ENCODE measurements at places on chromosomes 13 and 19. TPM values are rescaled to one million over a fixed set of nuclear protein-coding genes. Genes with fewer than 3 reads are reported as not detected.

DNA sequence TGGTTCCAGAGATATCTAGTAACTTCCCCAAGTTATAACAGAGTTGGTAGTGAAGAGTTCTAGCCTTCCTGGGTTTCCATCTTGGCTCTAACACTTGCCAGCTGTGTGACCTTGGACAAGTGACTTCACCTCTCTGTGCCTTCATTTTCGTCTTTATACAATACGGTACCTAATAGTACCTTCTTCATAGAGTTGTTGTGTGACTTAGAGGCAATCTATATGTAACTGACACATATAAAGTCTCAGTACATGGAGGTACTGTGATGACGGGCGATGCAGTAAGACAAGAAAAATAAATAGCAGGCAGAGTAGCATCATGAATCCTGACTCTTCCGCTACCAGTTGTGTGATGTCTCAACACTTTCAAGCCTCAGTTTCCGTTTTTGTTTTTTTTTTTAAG is 8.0 kb upstream of the CLASRP start:
- no peak for DNase-seq

DNA sequence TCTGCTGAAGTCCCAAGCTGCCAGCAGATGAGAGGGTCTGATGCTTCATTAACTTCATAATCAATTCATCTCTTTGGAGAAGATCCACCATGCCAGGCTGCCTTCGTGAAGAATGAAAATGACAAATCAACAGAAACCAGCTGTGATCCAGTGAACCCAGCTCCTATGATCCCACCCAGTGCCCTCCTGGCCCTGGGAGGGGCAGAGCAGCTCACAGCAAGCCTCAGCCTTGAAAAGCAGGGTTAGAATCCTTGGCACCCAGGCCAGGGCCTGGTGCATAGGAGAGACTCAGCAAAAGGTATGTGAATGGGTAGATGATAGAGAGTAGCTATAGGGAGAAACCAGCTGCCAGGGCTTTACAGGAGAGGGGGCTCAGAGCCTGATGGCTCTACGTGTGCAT is 43.6 kb upstream of the UQCRFS1 start:
- DNase-seq = no peak

- no peak for DNase-seq
These were observed 87.3 kb downstream of the COL4A2 start for GRCh38 chr13:110394371-110394841.

DNA sequence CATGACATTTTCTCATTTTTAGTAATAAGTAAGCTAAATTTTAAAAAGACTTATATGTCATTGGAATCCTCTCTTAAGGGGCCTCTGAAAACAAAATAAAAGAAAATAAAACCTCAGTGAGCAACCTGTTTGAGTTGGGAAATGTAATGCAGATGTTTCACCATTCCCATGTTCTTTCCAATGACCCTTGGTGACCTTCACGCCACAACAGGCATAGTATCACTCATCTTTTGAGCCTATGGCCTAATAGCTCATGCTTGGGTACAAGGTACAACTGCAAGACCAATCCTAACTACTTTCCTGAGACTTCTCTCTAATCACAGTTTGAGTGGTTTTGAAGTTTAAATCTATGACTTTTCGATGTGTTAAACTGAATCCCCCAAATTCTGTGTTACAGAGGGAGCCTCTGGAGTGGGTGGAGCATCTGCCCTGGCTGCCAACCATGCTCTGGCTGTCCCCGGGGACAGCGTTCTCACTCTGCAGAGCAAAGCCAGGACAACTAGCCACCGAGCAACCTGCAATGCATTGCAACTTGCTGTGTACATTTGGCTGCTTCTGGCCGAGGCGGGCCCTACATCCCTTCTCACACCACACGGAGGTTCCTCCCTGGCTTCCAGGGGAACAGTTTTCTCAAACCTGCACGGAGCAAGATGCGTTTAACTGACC is 307.9 kb upstream of the MAB21L1 start:
- DNase-seq = no peak

- DNase-seq = peak; percentile 28
These were observed 432 bp downstream of the ZNF611 start for GRCh38 chr19:52734331-52734892.

DNA sequence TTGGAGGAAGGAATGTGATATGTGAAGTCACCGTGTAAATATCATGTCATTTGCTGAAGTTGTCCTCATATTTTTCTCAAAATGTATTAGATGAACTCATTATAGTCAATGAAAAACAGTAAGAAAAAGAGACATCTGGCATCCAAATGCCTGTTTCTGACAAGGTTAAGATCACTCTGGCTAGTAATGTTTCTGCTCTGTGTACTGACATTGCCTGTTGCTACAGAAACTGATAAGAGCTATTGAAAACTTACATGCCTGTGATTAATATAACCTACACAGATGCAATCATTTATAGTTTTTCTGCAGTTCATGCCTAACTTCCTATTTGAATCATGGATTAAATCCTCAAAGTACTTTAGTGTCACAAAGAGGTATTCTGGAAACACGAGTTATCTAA is 249.8 kb downstream of the NBEA start:
- no peak for DNase-seq

DNA sequence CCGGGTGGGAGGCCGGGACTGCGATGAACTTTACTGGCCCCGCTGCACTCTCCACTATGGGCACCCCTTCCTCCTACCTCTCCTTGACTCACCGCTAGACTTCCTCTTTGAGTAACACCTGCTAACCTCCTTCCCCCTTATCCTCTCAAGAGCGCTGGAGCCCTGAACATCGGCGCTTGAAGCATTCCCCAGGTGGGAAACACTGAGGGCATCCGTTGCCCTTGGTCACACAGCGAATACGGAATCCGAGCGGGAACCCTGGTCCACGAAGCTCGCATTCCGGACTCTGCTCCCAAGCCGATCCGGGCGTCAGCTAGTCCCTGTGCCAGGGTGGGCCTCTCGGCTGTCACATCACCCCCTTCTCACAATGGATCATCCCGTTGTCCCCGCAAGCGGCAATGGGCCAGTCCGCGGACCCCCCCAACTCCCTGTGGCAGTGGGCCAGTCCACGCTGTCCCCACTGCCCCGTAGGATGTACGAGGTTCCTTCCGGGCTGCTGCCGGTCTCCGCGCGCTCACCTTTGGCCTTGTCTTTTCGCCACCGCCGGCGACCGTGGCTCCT is 4.2 kb downstream of the LIPE start:
- no peak for DNase-seq

- DNase-seq = no peak
These were observed 292.1 kb downstream of the DNAJC15 start for GRCh38 chr13:43315522-43315921.

DNA sequence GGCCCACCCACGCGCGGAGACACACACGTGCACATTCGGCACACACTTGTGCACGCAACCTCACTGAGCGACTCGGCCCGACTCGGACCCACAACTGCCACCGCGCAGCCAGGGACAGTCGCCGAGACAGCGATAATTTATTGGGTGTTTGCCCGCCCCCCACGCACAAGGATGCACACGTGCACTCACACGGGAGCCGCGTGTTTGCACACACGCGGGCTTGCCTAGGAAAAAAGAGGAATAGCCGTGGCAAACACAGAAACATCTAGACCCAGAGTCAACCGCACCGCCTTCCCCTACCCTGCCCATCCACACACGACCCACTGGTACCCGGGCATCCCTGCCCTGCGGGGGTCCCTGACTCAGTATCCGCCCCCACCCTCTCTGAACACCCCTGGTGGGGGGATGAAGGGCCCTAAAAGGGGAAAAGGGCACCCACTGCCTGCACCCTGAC is 1.1 kb upstream of the SSBP4 start:
- DNase-seq = no peak

GRCh38 chr13:85638815-85639393 is 160.3 kb downstream of the SLITRK6 start:
- DNase-seq = no peak

- peak; percentile 74 for DNase-seq
These were observed 207.5 kb downstream of the KCNRG start for GRCh38 chr13:50222569-50223332.

DNA sequence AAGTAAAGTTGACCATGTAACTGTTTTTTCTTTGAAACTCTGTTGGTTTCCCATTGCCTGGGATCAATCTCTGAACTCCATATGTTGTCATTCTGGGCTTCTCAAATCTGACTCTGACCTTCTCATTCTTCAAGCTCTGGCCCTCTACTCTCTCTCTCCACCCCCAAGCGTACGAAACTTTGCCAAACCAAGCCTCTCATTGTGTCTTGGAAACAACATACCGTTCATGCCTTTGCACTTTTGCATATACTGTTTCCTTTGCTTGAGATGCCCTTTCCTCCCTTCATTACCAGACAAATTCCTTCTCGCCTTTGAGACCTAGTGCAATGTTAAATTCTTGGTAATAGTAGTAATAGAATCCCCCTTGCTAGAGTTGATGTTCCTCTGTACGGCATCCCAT is 113.7 kb downstream of the OLFM4 start:
- no peak for DNase-seq

DNA sequence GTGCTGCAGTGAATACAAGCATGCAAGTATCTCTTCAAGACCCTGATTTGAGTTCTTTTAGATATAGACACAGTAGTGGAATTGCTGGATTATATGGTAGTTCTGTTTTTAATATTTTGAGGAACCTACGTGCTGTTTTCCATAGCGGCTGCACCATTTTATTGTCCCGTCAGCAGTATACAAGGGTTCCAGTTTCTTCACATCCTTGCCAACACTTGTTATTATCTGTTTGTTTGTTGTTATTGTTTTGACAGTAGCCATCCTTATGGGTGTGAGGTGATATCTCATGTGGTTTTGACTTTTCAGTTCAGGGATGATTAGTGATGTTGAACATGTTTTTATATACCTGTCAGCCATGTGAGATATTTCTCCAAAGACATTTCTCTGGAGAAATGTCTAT is 53.2 kb downstream of the TNFRSF19 start:
- DNase-seq = no peak

DNA sequence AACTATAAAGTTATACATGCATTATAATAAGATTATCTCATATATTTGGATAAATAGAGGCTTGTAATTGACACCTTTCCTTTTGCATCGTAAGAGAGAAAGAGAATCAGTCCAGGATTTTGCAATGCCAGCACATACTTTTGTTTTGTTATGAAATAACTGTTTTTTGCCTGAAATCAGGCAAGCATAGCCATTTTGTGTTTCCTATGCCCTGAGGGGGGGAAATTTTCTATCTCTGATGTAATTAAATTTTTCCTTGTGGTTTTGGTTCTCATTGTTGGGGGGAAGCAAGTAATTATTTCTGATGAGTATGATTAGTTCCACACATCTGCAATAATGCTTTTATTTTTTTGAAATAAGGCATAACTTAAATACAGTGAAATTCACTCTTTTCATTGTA is 229.4 kb downstream of the NDFIP2 start:
- no peak for DNase-seq

DNA sequence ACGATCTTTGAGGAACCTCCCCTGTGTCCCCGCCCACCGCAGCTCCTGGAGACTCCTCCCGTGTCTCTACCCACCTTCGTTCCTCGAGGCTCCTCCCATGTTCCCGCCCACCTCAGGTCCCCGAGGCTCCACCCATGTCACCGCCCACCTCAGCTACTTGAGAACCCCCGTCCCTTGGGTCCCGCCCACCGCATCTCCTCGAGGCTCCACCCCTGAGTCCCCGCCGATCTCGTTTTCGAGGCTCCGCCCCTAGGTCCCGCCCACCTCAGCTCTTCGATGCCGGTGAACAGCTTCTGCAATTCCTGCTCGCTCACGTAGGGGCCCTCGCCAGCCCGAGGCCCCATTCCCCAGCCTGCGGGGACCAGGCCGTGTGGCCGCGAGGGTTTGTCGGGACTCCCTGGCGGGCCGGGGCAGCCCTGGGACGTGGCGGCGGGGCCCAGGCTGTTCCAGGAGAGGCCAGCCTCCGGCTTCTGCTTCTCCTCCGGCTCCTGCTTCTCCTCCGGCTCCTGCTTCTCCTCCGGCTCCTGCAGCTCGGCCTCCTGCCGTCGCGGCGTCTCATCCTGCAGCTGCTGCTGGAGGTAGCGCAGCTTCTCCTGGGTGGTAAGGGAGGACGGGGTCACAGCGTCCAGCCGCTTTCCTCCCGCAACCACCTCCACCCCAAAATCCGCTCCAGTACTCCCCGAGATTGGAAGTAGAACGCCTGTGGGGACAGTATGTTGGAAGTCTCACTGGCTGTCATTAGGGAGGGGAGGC is 16.7 kb downstream of the TSKS start:
- DNase-seq = peak; percentile 28

- DNase-seq = no peak
These were observed 33.5 kb upstream of the CSNK1A1L start for GRCh38 chr13:37138926-37139325.

GRCh38 chr19:7894612-7895309 is 6.5 kb downstream of the LRRC8E start:
- no peak for DNase-seq

GRCh38 chr19:44845286-44845611 is 848 bp upstream of the NECTIN2 start:
- no peak for DNase-seq

- no peak for DNase-seq
These were observed 366.8 kb downstream of the TBC1D4 start for GRCh38 chr13:75115171-75115570.

- DNase-seq = peak; percentile 48
These were observed 1.4 kb downstream of the EFNB2 start for GRCh38 chr13:106533943-106534638.

DNA sequence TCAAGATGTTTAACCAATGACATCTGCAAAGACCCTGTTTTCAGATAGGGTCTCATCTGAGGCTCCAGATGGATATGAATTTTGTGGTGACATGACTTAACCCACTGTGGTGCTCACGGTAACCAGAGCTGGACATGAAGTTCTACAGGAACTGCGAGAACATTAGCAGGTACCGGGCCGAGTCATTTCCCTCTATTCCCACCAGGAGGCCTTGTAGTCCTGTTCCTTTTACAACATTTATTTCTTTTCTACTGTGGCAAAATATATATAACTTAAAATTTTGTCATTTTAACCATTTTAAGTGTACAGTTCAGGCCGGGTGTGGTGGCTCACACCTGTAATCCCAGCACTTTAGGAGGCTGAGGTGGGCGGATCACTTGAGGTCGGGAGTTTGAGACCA is 7.6 kb upstream of the TSPAN16 start:
- peak; percentile 39 for DNase-seq

GRCh38 chr19:1826557-1827521 is 14.8 kb upstream of the ATP8B3 start:
- no peak for DNase-seq

GRCh38 chr13:97068151-97068550 is 73.9 kb upstream of the OXGR1 start:
- no peak for DNase-seq

IRGC gene
- total RNA-seq = not detected

PLIN4 gene
- not detected for total RNA-seq

KLK2 gene
- total RNA-seq = not detected

IGFL3 gene
- total RNA-seq = not detected

FGF22 gene
- not detected for total RNA-seq

SIGLEC12 gene
- not detected for total RNA-seq

ZNF177 gene
- 4.4 TPM for total RNA-seq
